ENCODE measurements at places on chromosomes 16 and 17.

GRCh38 chr16:75565640-75566039 lies 539 bp upstream of the GABARAPL2 start:
- DNase-seq = no peak

- no peak for DNase-seq
Observed at GRCh38 chr16:82055728-82056549, 20.9 kb downstream of the HSD17B2 start.

GRCh38 chr16:80085606-80086005 lies 455.2 kb upstream of the DYNLRB2 start:
- no peak for DNase-seq

GRCh38 chr17:66807182-66807581 lies 27.7 kb upstream of the CACNG5 start:
- DNase-seq = no peak

DNA sequence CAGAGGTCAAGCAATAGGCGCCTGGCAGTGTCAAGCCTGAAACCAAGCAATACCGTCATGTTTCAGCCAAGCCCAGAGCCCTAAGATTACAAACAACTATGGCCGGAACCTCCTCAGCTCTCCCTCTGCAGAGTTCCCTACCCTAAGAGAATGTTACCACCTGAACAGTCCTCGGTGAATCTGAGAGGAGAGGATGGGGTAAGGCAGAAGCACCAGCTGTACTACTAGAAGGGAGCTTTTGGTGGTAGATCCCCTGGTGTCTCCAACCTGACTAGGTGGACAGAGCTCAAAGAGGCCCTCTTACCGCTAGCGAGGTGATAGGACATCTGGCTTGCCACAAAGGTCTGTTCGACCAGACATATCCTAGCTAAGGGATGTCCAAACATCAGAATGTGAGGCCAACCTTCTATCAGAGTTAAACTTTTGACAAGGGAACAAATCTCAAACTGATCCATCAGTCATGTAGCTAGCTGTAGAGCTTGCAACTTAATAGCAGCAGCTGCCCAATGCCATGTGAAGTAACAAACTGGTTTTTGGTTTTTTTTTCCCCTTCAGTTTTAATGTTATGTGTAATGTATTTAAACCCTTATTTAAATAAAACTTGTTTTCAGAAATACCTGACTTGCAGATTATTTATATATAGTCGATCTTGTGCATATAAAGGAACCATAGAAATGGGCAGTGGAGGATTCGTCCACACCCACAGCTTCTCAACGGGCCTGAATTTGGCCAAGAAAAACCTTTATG lies 2.5 kb downstream of the EIF1 start:
- no peak for DNase-seq

DNA sequence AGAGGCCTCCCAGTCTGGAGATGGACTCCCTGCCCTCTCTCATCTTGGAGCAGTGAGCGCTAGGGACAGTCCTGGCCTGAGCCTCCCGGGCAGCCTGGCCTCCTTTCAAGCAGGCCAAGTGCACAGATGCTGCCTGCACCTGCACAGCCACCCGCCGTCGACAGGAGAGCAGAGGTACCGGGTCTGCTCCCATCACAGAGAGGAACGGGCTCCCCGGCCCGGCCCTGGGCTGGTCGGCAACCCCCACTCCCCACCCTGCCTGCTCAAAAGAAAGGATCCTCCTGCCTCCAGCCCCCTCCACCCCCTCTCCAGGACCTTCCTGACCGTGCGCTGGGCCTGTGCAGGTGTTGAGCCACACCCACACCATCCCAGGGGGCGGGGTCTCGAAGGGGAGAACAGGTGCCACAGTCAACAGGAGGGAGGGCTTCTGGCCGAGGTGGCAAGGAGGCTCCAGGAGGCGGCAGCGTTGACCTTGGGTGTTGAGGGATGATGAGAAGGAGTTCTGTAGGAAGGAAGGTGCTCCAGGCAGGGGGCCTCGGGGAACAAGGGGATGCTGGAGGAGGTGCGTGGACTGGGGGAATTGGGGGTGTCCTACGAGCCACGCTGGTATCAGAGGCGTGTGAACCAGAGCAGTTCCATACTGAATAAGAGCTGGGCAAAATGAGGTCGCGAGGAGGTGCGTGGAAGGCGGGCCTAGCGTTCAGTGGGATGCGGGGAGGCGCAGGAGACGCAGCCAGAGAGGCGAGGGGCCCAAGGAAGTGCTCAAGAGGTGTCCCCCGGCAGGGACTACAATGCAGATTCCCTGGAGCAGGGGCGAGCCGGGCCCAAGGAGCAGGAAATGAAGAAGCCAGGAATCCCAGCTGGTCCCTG lies 967 bp upstream of the CDH15 start:
- DNase-seq = no peak

- DNase-seq = no peak
Observed at GRCh38 chr17:37219876-37220606, 155.7 kb upstream of the C17orf78 start.

GRCh38 chr17:143785-144281 lies 6.5 kb downstream of the SCGB1C2 start:
- peak; percentile 87 for DNase-seq

- no peak for DNase-seq
Observed at GRCh38 chr17:16438173-16438556, 22.8 kb downstream of the TRPV2 start.

DNA sequence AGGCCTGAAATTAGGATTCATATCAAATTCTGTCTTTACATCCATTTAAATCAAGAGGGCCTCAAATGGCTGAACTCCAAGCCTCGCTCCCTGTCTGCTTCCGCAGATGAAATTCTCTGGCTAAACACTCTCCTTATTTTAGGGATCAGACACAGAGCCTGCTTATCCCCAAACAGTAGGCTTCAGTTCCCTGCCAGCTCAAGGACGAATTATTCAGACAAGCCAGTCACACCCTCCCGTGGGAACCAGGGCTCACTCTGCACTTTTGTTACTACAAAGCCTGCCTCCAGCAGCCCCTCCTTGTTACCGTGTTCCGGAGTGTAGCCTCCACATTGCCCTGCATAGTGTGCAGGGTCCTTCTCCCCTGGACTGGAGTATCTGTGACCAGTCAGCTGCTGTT lies 46.6 kb upstream of the LCMT1 start:
- no peak for DNase-seq

DNA sequence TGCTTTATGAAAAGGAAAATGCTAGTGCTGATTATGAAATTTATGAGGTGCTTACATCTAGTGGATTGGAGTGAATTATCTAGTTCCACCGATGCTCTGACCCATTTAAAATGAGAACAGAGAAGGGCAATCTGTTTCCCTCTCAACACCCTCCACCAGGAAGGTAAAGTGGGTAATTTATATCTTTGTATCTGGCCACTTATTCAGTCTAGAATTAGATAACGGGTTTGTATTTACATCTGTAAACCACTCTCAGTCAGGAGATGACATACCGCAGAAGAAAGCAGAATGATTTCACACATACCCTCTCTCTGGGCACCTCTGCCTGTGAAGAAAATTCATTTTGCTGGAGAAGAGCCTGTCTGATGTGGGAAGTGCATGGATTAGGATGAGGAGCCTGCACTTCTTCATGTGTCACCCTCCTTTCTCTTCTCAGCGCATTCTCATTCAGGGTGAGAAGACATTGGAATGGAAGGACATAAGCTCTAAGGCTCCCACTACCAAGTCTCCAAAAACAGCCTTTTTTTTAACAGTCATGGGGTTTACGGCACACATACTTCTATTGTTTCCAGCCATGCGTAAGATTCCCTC lies 646.7 kb upstream of the SALL1 start:
- no peak for DNase-seq

GRCh38 chr16:21197112-21197511 lies 14.3 kb downstream of the ZP2 start:
- no peak for DNase-seq

DNA sequence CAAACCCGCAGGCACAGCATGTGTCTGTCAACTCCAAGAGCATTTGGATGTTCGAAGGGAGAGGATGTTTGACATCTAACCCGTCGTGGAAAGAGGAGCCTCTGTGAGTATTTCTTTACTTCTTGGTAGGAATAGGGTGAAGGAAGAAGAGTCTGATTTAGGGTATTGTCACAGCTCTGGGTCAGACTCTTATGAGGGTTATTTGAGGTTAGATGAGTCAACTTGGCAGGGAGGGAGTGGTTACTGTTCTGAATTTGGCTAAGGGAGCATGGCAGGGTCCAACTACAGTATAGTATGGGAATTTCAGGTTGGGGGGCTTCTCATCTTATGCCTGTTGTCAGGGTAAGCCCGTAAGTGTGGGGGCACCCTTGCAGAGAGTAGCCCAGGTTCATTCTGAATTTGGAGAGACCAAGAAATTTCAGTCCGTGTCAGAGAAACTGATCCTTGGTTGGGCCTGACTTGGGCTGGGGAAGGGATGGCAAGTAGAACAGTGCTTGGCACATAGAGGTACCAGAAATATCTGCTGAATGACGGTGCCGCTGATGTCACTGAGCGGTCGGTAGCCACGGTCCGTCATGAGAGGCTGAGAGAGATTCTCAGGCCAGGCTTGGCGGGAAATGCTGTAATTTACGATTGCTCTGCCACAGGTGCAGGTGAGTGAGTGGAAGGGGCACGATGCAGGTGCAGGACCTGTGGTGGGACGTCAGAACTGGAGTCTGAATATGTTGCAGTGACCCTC lies 43.2 kb downstream of the MYH3 start:
- DNase-seq = no peak
